Endothelial cell of umbilical vein (primary cell): ENCODE measurements at places on chromosomes 1 and 21. TPM values are rescaled to one million over a fixed set of nuclear protein-coding genes. Genes with fewer than 3 reads are reported as not detected.

The TAL1 gene
- polyA plus RNA-seq, result 30.8 and 36.7 TPM in 2 replicates

The INSRR gene
- polyA plus RNA-seq, result not detected in 2 replicates

The CFHR4 gene
- not detected in 2 replicates for polyA plus RNA-seq

The PLA2G2F gene
- not detected in 2 replicates for polyA plus RNA-seq

The NR0B2 gene
- polyA plus RNA-seq, result not detected in 2 replicates

The NUP210L gene
- polyA plus RNA-seq, result 0.01 TPM in 1 of 2 replicates, not detected in the other

The MAN1C1 gene
- 1.5 and 1.7 TPM in 2 replicates for polyA plus RNA-seq

The GPATCH2 gene
- 2.3 and 3.3 TPM in 2 replicates for polyA plus RNA-seq

The LCE1A gene
- not detected in 2 replicates for polyA plus RNA-seq

DNA sequence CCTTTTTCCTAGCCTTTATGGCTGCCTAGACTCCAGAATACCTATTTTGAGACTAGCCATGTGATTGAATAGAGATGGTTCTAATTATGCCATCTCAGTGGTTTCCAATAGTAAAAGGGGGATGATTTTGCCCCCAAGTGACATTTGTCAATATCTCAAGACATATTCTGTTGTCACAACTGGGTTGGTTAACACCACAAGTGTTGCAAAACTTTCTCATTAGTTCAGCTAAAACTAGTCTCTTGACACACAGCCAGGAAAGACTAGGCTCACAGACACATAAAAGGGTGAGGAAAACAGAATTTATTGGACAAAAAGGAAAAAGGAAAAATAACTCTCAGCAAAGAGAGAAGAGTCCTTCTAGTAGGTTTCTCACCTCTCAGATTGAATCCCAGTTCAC, 39.9 kb upstream of the GBP5 start:
- DNase-seq, result no peak

- peak; percentile 97 for DNase-seq
Measured at GRCh38 chr1:213987422-213987926, 299 bp upstream of the PROX1 start.

DNA sequence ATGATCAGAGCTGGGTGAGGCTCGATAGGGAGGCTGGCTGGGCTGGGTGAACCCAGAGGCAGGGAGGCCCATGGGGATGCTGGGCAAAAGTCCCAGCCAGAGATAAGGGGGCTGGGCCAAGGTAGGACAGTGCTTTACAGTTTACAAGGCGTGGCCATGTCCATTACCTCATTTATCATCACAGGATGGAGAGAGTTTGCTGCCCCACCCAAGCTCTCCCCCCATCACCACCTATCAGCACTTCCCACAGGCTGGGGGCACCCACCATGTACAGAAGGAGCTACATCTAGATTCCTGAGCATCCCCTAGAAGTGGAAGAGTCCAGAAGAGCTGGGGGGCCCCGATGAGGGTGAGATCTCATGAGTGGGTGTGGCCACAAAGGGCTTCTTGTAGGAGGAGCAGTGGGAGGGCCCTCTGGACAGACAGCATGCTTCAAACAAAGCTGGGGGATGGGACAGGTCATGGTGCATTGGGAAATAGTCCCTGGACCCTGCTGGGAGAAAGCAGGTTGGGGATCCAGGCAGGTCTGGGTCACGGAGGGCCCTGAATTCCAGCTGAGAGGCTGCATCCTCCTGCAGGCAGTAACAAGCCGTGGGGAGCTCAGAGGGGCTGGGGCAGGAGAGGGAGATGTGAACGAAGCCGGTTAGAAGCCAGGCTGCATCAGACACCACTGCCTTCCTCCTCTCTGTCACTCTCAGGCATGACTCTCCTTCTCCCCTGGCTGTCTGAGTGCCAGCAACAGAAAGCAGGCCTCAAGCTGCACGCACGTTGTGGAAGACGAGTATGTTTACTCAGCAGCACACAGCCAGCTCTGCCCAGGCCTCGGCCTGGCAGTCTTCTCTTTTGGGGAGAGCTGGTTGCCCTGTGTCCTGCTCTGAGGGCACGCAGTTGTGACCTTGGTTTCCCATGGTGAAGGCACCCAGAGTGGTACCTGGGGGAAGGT, 202.3 kb downstream of the HIVEP3 start:
- DNase-seq, result no peak

DNA sequence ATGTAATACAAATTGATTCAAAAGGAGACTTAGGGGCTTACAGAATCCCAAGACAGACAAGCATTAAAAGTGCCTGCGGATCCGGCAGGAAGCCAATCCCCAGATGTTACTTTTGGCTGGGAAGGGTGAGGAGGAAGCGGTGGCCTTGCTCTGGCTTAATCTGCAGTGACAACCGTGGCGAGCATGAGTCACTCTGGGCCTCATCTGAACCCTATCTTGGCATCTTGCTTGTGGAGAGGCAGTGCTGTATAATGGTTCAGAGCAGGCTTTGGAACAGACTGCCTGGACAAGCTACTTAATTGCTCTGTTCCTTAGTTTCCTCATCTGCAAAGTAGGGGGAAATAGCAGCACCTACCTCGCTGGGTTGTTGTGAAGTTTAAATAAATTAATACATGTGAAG, 74.1 kb downstream of the XCL2 start:
- peak; percentile 17 for DNase-seq

DNA sequence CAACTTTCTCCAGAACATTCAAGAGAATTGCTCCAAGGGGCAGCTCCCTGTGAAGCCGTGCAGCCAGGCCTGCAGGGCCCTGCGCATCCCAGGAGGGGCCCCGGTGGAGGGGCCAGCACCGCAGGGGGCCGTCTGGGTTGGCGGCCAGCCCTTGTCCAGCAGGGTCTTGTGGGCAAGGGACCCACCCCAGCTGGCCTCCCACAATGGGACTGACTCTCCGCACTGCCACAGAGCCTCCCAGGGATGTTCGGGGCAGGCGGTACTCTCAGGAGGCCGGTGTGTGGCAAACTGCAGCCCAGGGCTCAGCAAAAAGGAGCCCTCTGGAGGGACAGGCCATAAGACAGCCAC, 68.2 kb upstream of the COL6A1 start:
- no peak for DNase-seq

GRCh38 chr1:58922302-58923089, 138.6 kb upstream of the JUN start:
- no peak for DNase-seq

- DNase-seq, result no peak
Measured at GRCh38 chr1:242426271-242426905, 98.1 kb downstream of the PLD5 start.

- DNase-seq, result no peak
Measured at GRCh38 chr1:185108321-185108720, 48.4 kb downstream of the TRMT1L start.

- DNase-seq, result no peak
Measured at GRCh38 chr1:102875756-102876155, 232.6 kb downstream of the COL11A1 start.

GRCh38 chr1:227035316-227035715, 95.2 kb downstream of the COQ8A start:
- DNase-seq, result no peak

- no peak for DNase-seq
Measured at GRCh38 chr1:167500283-167500860, 18.0 kb downstream of the CD247 start.

GRCh38 chr1:80218112-80218511, 1211.6 kb upstream of the ADGRL4 start:
- peak; percentile 51 for DNase-seq

- no peak for DNase-seq
Measured at GRCh38 chr1:101704895-101705294, 291.8 kb downstream of the OLFM3 start.

DNA sequence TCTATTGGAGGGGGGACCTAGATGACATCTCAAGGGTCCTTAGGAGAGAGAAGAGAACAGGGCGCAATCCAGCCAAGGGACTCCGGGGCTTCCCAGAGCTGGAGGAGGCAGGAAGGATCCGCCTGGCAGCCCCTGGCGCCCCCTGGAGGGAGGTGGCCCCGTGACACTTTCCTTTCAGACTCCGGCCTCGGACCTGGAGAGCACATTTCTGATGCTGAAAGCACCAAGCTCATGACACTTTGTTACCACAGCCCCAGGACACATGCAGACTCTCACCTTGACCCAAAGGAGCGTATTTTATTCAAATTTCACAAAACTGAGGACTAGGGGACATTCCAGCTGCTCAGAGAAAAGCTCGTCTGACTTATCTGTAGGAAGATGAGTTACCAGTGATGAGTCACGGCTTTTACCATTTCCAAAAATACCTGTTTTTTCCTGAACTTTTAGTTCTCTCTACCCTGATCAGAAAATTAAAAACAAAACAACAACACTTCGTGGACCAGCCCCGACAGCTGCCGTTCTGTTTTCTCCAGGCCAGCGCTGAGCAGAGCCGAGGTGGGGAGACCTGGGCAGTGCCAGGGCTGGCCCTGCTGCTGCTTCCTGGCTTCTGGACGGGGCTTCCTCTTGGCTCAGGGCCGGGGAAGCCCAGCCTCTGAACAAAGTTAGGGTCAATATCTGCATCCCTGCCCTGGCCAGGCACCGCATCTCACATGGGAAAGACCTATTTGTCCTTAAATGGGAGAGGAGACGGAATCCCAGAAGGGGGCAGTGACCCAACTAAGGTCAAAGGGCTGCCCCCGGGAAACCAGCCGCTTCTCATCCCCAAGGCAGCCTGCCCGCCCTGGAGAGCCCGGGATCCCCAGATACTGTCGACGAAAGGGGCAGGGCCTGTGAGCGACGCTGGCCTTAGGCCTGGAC, 21.6 kb upstream of the POFUT2 start:
- DNase-seq, result peak; percentile 89

- DNase-seq, result no peak
Measured at GRCh38 chr21:25485914-25486313, 121.4 kb downstream of the MRPL39 start.

GRCh38 chr1:26705788-26706311, 10.0 kb downstream of the ARID1A start:
- peak; percentile 59 for DNase-seq

DNA sequence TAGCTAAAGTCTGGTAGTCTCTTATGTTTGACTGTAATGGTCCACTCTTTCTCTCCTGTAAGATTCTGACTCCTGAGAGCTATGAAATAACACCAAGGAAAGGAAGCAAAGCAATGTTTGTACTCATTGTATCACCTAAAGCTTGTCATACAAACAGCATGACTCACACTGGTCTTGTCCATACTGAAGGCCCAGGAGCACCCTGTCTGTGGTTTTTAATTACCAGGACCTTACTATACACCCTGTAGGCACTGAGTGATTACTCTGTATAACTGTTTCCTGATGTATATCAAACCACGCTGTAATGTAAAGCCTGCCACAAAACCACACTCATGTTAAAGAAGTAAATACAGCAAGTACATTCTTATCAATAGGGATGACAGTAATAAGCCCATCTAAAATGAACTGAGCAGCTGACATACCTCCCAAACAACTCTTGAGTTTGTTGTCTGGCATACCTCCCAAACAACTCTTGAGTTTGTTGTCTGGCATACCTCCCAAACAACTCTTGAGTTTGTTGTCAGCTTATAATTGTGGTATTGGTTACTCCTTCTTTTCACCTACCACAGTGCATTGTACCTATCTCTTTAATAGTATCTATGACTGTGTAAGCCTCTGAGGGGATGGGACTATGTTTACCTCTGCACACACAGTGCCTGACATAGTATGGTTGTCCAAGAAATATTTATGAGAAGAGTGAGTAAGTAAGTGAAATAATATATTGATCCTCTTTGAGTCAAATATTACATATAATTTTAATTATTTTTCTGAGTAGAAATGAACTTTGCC, 11.6 kb upstream of the TNFSF18 start:
- peak; percentile 17 for DNase-seq

DNA sequence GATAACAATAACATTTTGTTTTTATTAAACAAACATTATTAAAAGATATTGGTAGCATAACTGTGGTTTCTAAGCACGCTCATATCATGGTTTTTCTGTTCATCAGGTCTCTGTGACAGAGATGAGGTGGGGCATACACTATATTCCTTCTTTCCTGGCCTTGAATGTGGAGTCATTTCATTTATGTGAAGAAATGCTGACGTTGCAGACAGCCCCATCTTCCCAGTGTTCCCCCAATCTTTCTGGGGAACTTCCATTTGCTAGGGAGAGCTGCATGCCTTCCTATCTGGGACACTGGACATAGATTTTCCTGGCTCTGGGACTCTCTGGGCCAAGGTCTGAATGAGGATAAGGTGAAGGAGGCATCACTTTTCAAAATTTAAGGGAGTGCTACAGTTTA, 30.4 kb downstream of the PIGM start:
- no peak for DNase-seq
